Fibroblast of upper back skin (primary cell): ENCODE measurements at places on chromosomes 16 and 17.

GRCh38 chr16:35194681-35195080 lies 1735.3 kb downstream of the TP53TG3F start:
- no peak for DNase-seq

GRCh38 chr16:84603140-84603816 lies 14.6 kb downstream of the COTL1 start:
- peak; percentile 98 for DNase-seq

GRCh38 chr16:84150926-84151325 lies 5.8 kb downstream of the DNAAF1 start:
- DNase-seq, result no peak

DNA sequence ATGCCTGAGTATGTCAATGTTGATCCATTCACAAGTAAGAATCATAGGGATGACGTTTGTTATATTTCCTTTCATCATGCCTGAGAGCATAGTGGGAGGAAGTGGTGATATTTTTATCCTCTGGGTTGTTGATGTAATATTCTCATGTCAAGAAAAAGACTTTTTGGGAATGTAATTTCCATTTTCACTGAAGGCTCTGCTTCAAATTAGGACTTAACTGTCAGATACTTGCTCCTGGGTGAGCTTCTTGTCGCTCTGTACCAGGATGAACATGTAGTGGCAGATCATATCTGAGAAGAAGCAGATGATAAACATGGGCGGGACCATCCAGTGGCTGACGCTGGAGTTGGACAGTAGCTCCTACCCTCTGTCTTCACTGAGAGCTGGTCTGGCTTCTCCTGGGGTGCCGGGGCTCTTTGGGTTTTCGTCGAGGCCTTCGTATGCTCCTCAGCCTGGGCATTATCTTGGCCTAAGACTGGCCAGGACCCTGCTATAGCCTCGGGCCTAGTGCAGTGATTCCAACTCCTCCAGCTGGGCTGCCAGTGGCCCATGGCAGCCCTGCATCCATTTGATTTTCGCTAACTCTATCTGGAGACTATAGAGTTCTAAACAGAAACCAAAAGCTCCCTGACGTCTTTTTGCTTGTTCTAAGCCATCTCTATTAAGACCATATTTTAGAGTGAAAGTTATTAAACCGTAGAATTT lies 19.7 kb downstream of the CYB5B start:
- peak; percentile 19 for DNase-seq

DNA sequence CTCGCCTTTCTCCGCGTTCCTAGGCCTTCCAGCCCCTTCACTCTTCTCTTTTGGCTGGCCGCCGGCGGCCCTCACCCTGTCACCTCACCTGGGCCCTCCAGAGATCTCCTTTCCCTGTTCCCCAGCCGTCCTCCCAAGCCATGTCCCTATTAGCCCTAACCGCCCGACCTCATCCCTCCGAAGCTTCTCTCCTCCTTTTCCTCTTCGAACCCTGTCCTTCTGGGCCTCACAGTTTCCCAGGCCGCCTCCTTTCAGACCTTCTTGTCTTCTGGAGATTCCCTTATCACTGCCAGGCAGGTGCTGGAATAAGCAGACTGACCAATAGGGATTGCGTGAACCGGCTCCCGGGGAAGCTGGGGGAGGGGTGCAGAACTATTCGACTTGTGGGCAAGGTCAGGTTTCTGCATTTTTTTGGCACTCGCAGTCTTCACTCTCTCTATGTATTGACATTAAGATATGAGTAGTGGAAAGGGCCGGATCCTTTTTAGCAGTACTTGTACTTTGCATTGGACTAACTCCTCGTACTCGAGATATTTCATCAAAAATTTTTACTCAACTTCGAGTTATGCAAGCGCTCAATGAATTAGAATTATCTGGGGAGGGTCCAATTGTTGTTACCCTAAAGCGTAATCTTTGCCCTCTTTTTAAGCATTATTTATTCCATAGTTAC lies 690 bp downstream of the RHOT1 start:
- peak; percentile 70 for DNase-seq

DNA sequence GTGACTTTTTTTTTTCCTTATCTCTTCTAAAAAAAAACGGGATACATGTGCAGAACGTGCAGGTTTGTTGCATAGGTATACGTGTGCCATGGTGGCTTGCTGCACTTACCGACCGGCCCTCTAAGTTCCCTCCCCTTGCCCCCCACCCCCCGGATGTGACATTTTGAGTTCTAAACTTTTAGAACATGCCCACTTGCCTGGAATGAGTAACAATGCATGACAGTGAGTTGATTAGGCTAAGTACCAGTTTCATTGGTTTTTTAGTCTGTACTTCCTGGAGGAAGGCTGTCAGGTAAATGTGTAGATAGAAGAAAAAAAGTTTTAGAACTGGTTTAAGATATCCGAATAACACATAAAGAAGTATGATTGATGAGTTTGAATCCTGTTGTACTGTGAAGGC lies 4.0 kb downstream of the BPTF start:
- no peak for DNase-seq

DNA sequence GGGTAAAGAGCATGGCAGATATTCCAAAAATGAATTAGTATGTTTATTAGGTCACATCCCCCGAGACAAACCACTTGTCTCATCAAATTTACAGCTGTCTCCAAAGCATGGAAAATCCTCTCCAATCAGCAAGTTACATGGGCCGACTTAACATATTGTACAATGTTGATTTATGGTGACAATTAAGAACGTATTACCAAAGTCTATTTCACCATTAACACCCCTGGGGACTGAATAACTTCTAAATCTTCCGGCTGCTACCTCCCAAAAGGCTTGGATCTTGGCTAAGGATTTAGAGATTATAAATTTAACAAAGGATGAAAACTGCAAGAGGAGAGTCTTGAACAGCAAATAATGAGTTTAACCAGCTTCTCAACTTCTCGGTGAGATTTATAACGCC lies 311.9 kb downstream of the NPIPA8 start:
- no peak for DNase-seq

DNA sequence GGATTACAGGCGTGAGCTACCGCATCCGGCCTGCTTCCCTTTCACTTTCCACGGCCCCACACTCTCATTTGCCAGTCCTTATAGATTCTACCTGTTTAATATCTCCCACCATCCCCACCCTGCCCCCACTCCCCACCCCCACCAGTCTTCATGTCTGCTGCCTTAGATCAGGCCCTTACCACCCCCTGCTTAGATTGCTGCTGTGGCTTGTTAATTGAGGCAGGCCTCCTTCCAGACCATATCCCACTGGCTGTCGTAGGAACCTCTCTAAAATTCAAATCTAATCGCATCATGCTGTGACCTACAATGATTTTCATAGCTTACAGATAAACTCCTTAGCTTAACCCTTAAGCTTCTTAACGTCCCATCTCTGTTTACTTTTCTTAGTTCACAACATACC lies 4.9 kb downstream of the IQCK start:
- DNase-seq, result no peak

DNA sequence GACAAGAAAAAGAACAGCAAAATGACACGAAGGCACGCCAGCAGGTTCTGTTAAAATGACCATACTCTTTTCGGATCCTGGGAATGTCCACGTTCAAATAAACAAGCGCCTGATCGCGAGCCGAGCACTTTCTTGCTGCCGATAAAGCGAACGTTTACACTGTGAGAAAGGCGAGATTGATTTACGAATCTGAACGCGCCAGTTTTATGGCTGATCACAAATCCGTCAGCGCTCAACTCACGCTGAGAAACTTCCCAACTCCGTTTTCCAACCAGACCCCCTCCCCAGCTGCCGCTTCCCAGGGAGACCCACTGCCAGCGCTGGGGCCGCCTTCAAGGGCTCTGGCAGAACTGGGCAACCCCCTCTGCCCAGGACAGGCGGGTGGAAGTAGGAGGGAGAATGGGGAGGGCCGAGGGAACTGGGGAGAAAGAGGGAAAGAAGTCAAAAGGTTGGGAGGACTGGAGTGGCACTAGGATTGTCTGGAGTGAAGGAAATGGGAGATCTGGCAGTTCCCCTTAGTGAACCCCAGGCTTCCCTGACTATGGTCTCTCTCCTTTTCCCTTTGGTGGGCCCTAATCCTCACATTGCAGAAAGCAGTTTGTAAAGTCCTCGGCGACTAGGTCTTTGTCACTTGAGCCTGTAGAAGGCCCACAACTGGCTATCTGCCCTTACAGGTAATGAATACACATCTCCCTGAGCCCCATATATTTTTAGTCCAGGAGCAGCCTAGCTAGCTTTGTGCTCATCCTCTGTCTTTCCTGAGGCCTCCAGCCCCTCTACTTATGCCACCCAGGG lies 6.9 kb downstream of the HOXB4 start:
- no peak for DNase-seq

- DNase-seq, result no peak
These were observed 9.2 kb upstream of the CISD3 start for GRCh38 chr17:38720941-38721340.

DNA sequence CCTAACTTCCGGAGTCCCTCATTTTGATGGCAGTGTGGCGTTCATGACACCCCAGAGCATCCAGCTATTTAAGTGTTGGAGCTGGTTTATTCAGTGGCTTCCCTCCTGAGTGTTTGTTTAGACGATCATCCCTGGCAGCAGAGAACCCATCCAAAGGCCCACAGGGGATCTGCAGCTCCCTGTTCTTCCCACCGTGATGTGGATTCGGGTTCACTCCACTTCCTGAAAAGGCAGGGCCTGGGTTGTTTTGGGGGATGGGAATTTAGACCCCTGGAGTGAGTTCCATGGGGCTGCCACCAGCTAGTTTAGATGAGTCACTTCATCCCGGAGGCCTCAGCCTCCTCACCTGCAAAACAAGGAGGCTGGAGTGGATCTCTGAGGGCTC lies 2.3 kb downstream of the KSR1 start:
- DNase-seq, result no peak

GRCh38 chr17:32482568-32483320 lies 4.0 kb upstream of the CDK5R1 start:
- no peak for DNase-seq

GRCh38 chr16:54443352-54443751 lies 156.8 kb upstream of the IRX3 start:
- DNase-seq, result no peak

GRCh38 chr17:51610155-51610554 lies 349.8 kb downstream of the UTP18 start:
- no peak for DNase-seq
